Psoas muscle (tissue), 8 donors: ENCODE measurements at places on chromosomes 11 and 22.

GRCh38 chr11:824292-824880 lies 3.3 kb upstream of the CRACR2B start:
- peak; percentile 83 for DNase-seq

DNA sequence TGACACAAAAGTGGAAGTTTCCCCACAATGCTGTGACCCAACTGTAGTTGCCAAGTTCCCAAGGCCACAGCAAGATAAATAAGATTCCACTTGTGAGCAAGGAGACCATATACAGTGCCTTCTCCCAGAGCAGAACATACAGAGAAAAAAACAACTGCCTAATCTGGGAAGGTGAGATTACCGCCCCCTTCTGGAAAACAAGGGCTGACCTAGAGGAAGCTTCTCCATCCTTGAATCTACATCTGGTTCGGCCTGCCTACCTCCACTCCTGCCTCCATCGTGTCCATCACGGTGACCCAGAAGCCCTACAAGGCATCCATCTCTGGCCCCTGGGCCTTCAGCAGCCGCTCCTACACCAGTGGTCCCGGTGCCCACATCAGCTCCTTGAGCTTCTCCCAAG lies 6.1 kb upstream of the RNASEH2C start:
- no peak for DNase-seq

- DNase-seq: no peak
Measured at GRCh38 chr11:126307706-126308105, 3.8 kb downstream of the DCPS start.

- no peak for DNase-seq
Measured at GRCh38 chr11:88544656-88545280, 207.2 kb upstream of the CTSC start.

- DNase-seq: no peak
Measured at GRCh38 chr11:32071811-32072210, 19.1 kb upstream of the RCN1 start.
